ENCODE measurements at places on chromosomes 11 and 22.

DNA sequence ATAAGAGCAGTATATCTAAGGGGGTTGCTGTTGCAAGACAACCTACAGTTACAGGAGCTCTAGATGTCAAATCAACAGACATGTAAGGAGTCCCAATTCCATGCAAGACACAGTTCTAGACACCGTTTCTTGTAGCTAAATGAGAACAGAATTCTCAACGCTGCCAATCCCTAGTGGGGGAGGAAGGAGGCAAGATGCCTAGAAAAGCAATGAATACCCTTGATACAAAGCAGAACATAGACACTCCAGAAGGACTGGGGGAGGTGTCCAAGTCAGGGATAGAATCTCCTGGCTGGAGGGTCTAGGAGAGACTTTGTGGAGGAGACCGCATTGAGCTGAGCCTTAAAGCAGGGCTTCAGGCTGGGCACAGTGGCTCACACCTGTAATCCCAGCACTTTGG lies 280.2 kb downstream of the BUD13 start:
- no peak for DNase-seq

GRCh38 chr22:39661501-39661841 lies 90.9 kb downstream of the CACNA1I start:
- no peak for DNase-seq

GRCh38 chr11:91854780-91855179 lies 369.8 kb upstream of the FAT3 start:
- no peak for DNase-seq

DNA sequence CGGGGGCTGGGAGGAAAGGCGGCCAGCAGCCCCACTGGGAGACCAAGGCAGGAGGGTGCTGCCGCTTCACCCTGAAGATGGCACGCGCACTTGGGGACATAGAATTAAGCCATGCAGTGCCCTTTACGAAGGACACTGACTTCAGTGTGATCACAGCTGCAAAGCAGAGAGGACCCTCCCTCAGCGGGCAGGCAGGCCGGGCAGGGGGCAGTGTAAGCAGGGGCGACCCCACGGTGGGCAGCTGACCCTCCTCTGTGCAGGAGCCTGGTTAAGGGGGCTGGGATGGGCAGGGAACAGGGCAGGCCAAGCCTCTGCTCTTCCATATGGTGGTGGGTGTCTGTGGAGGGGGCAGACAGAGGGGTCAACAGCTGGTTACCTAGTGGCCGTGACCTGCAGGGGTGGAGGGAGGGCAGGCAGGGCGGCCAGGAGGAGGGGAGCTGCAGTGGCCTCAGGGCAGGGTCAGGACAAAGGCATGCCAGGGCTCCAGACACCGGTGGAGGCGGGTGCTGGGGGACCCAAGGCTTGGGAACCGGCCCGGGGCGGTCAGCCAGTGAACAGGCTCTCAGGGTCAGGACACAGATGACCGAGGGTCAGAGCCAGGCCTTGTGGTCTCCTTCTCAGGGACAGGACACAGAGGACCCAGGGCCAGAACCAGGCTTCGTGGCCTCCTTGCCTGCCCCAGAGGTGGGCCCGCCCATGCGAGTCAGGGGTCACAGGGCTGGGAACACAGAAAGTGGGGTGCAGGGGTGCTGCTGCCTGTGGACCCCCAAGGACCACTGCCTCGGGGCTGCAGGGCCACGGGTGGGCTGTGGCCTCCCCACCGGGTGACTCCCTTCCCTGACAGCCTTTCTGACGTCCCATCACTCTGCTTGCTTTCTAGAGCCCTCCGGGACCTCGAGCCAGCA lies 7.2 kb downstream of the LMNTD2 start:
- no peak for DNase-seq

- DNase-seq, result no peak
Observed at GRCh38 chr11:64070314-64070681, 34.6 kb downstream of the FLRT1 start.

- no peak for DNase-seq
Observed at GRCh38 chr11:2207773-2208621, 36.4 kb upstream of the TH start.

GRCh38 chr22:24926849-24927579 lies 19.5 kb downstream of the LHFPL7 start:
- no peak for DNase-seq

GRCh38 chr11:7520981-7521487 lies 7.2 kb downstream of the PPFIBP2 start:
- no peak for DNase-seq

DNA sequence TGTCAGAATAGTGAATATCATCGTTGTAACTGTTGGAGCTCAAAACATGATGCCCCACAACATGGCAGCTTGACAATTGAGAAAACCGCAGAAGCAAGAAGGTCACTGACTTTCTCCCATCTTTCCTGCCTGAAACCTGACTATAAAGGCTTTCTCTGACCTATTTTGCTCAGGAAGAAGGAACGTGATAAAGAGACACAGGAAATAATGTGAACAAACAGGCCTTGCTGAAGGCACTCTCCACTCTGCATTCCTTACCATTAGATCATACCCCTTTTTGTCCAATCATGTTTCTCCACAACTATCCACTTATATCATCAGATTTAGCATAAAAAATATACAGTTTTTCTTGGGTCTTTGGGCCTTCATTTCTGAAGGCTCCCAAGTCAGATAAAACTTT lies 916.8 kb downstream of the METTL15 start:
- no peak for DNase-seq

- DNase-seq, result no peak
Observed at GRCh38 chr11:68406324-68407313, 53.9 kb upstream of the PPP6R3 start.

DNA sequence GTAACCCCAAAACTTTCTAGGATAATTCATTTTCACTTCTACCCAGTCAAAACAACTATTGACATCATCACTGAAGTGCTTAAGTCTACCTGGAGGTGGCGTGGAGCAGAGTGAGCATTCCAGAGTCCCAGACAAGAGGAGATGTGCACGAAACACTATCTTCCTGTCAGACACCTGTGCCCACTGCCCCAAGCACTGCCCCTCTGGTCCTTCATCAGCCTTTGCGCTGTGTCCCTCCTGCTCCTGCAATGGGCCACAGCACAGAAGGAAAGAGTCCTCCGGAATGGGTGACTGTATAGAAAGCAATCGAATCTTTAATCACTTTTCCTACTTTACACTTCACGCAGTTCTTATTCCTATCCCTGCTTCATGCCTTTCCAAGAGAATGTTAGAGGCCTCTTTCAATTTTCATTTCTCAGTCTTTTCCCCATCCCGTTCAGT lies 512 bp upstream of the GRIA4 start:
- DNase-seq, result no peak

GRCh38 chr11:5557751-5558150 lies 9.4 kb upstream of the OR52H1 start:
- DNase-seq, result no peak

DNA sequence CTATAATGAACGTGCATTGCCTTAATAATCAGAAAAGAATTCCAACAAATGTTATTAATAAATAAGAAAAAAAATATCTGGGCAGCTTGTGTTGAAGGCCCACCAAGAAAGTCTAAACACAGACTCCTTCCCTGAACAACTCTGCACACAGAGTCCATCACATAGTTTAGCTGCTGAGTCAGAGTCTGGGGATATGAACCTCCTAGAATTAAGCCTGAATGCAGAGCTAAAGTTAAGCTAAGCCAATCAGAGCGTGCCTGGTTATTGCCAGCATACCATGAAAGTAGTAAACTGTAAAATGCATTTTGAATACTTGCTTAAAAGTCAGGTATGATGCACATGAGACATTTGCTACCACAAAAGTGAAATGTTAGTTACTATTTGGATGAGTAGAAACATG lies 25.6 kb upstream of the TENM4 start:
- no peak for DNase-seq

DNA sequence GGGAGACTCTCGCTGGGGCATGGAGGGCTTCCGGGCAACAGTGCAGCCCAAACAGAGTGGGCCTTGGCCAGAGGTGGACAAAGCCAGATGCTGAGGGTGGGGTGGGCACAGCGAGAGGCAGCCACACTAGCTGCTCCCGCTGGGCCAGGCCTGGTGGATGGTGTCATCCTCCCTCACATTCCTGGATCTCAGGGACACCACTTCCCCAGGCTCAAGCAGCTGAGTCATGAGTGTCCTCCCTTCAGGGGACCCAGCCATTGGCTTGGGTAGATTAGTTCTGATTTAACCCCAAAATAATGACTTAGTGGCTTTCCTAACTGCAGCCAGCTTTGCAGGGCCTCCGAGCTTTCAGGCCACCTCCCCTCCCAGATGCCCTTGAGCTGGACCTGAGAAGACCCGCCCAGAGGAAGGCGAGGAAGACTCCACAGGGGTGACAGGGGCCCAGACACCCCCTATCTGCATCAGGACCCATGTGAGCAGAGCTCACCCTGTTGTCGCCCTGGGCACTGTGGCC lies 25.9 kb upstream of the WNT7B start:
- DNase-seq, result no peak

DNA sequence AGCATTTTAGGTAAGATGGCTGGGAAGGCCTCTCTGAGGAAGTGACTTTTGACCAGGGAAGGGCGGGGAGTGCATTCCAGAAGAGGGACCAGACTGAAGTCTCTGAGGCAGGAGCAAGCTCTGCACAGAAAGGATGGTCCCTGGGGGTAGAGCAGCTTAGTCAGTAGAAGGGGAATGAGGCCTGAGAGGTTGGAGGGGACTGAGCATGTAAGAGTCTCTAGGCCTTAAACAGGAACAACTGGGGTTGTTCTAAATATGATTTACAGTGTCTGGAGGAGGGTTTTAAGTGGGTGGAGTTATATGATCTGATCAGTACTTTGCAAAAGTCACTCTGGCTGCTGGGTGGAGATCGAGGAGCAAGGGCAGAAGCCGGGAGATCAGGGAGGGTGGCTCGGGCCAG lies 31.7 kb upstream of the TEF start:
- DNase-seq, result no peak

- no peak for DNase-seq
Observed at GRCh38 chr11:86571273-86571948, 101.0 kb downstream of the ME3 start.

DNA sequence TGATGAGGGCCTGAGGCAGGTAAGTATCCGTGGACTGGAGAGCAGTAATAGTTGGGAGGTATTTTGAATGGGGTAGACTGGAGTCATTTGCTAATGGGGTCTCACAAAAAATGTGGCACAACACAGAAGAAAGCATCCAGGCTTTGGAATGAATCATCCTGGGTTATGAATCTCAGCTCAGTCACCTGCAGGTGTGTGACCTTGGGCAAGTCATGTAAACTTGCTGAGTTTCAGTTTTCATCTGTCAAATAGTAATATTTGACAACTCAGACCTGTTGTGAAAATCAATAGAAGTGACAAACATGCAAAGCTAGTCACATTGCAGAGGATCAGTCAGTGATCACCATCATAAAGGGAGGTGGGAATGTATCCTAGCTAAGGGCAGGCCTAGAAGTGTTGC lies 232.0 kb upstream of the TENM4 start:
- no peak for DNase-seq

DNA sequence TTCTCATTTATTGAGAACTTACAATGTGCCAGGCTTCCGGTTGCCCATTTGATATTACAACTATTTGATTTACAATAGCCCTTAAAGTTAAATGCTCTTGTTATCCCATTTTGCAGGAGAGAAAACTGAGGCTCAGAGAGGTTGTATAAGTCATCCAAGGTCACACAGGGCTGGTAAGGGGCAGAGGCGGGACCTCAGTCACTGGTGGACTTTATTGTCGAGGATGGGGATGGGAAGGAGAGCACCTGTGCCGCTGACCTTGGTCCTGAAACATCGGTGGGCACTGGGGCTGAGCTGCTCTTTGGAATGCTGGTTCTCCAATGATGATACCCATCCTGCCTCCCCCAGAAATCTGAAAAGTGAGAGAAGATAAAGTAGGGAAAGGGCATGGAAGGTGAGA lies 265.4 kb downstream of the MIAT start:
- DNase-seq, result no peak

GRCh38 chr11:43868852-43869567 lies 11.6 kb upstream of the ALKBH3 start:
- no peak for DNase-seq

- no peak for DNase-seq
Observed at GRCh38 chr22:39723463-39723862, 152.9 kb downstream of the CACNA1I start.

- DNase-seq, result no peak
Observed at GRCh38 chr22:30373331-30374325, 13.6 kb downstream of the RNF215 start.

- DNase-seq, result no peak
Observed at GRCh38 chr11:68940651-68941323, 37.1 kb downstream of the IGHMBP2 start.

DNA sequence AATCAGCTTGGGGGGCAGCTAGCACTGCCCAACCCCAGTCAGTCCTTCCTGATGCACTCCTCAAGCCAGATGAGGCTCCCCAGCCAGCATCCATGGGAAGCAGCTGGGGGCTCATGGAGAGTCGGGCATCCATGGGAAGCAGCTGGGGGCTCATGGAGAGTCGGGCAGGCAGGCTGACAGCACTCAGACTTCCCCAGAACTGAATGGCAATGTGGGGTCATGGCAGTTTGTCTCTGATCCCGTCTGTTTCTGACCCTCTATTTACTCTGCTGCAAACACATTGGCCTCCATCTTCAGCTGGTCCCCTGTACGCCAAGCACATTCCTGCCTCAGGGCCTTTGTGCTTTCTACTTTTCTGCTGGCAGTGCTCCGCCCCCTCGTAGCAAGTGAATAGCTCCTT lies 314.8 kb downstream of the NTM start:
- no peak for DNase-seq

GRCh38 chr11:14500181-14500651 lies 605 bp upstream of the COPB1 start:
- no peak for DNase-seq

GRCh38 chr22:43535741-43536140 lies 123.9 kb downstream of the MPPED1 start:
- no peak for DNase-seq

DNA sequence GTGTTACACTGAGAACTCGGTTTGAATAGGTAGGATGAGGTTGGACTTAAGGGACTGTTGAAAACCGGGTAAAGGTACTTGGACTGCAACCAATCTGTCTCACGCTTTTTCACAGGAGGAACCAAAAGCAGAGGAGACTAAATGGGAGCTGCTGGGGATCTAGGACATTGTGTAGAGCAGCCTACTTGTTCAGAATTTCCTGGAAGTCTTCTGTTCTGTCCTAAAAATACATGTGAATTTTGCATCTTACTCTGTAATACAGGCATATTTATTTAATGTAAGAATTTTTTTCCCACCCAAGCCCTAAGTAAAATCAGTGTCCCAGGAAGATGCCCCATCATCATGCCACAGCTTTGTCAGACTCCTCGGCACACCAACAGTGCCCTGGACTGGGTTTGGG lies 52.1 kb upstream of the TBCEL start:
- DNase-seq, result no peak

GRCh38 chr11:100753172-100753543 lies 66.1 kb downstream of the ARHGAP42 start:
- DNase-seq, result no peak
